ENCODE measurements at places on chromosomes 16 and 17.

DNA sequence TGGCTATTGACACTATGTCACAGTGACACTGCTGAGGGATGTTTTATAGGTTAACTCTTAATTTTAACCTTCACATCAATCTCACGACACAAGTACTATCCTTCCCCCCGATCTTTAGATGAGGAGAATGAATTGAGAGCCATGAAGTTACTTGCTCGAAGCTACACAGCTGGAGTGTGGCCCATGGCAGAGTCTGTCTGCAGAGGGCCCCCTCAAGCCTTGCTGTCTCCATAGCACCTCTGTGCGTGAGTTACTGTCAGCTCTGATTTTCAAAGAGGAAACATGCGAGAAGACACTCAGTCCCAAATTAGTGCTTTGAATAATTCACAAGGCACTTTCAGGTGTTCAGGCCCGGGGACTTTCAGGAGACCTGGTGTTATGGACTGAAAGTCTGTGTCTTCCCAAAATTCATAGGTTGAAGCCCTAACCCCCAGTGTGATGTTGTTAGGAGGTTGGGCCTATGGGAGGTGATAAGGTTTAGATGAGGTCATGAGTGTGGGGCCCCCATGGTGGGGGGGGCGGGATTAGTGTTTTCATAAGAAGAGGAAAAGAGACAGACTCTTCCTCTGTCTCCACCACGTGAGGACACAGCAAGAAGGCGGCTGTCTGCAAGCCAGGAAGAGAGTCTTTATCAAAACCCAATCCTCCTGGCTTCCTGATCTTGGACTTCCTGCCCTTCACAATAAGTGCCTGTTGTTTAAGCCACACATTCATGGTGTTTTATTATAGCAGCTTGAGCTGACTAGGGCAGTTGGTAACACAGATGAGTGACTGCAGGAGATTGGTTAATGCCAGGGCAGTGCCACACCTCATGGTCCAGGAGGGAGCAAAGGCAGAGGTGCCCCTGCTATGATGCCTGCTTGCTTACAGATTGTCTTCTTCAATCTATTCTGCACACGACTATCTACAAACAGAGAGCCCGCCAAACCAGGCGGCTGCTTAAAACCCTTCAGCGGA is 281.8 kb downstream of the HAPSTR1 start:
- DNase-seq: no peak

DNA sequence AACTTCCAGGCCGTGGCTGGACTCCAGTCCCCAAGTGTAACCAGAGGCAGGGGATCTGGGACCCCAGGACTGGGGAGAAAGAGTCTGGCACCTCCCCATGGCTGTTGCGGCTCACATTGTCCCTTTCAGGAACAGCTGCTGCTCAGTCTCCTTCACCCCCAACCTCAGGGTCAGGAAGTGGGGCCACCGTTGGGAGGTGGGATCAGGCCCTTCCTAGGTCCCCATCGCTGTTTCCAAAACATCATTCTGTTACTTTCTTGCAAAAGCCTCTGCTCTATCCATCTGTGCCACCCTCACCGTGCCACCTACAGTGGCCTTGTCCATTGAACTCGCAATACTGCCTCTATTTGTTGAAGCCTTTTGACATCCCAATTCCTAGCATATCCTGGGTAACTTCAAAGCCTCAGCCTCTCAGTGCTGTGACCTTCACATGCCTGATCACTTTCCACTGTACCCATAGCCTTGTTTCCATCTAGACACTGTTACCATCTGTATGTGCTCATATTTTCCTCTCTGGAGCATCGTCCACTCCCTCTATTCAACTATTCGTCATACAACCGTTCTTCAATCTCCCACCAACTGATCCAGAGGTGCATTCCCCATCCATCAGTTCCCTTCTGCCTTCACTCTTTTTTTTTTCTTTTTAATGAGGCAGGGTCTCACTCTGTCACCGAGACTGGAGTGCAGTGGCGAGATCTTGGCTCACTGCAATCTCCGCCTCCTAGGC is 15.0 kb upstream of the SRCIN1 start:
- no peak for DNase-seq

GRCh38 chr17:77356690-77357201 is 216.0 kb downstream of the SEC14L1 start:
- no peak for DNase-seq

DNA sequence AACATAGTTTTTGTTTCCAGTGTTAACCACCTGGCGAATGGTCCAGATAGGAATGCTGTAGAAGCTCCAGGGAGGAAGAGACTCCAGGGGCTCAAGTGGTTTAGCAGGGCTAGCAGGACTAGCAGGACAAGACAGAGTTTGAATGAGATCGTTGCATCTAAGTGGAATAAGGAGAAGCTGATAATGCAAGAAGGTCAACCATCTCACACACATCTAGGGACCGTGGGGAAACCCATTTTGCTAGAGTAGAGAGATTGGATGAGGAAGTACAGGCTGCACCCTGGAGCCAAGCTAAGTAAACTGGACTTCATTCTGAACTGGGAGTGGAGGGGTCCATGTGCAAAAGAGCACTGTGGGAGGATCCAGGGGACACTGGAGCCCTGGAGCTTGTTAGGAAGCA is 86.1 kb upstream of the HSBP1 start:
- DNase-seq: no peak

DNA sequence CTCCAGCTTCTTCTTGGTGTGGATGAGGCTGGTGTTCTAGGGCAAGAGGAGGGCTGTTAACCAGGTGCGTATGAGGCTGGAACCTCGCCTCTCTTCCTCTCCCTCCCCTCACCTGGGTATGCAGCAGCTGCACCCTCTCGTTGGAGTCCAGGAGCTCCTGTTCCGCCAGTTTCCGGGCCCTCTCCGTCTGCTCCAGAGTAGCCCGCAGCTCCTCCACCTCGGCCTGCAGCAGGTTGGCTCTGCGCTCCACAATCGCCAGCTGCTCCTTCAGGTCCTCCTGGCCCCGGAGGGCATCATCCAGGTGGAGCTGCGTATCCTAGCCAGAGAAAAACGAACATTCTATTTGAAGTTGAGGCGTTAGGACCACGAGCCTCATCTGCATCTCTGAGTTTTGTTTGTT is 25.4 kb downstream of the MYH3 start:
- no peak for DNase-seq

DNA sequence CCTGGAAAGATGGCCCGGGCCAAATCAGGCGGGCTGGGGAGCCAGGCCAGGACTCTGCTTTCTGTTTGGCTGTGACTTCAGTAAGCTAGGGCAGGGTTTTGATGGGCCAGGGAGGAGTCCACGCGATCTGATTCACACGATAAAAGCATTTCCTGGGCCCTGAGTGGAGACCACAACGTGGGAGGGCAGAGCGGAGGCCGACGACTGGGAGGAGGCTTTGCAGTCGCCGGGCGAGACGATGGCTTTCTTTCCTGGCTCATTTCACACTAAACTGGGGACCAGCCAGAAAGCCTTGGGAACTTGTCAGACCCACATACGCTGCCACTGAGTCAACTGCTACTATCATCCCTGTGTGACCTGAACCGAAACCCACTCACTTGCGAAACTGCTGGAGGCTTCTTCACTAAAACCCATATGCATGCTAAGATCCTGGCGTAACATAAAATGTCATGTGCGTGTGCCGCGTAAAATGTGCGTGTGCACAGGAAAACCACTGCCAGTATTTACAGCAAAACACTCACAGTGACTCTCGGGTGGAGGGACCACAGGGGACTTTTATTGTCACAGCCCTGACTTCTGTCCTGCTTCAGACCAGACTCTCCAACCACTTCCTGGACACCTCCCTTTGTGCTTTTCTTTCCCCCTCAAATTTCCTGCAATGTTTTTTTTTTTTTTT is 14.2 kb upstream of the RHBDF2 start:
- peak; percentile 68 for DNase-seq

- no peak for DNase-seq
Measured at GRCh38 chr17:3884188-3884587, 8.7 kb downstream of the CAMKK1 start.

DNA sequence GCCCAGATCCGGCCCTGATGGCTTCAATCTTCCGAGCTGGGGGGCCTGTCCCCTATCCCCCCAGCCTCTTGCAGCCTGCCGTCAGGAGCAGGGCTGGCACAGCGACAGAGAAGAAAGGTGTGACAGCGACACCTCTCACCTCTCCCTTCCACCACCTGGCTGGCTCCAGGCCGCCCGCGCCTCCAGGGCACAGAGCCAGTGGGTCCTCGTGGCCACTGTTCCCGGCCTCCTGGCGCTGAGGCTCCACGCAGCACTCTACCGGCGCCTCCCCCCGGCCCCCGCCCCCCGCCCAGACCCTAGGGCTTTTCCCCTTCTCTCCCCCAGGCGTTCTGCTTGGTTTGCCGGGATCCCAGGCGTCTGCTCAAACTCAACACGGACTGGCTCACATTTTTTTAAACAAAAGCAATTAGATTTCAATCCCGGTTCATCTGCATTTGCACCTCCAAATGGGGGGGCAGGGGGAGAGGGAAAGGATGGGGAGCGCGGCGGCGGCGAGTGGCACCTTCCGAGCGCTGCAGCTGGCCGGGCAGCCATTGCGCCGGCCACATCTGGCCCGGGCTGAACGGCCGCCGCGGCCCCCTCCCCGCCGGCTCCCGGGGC is 12.8 kb upstream of the CBX8 start:
- DNase-seq: peak; percentile 70

- DNase-seq: no peak
Measured at GRCh38 chr17:12568358-12569251, 97.1 kb upstream of the MYOCD start.

DNA sequence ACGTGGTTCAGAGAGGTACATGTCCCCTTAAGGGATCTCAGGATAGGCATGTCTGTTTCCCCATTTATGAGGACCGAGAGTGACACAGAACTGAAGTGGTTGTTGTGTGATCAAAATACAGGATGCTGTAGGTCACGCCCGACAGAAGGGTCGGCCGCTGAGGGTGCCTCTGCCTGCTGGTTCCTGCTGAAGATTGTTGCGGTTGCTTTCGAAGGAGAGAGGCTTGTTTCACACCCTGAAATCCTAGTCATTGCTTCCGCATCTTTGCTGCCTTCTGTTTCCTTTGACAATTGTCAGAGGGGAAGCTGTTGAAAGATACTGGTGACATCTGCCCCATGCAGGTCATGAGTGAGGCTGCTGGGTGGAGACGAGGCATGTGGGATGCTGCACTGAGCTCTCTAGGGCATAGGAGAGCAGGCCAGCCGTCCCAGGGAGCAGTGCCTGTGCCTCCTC is 3.8 kb upstream of the NAT9 start:
- DNase-seq: no peak

DNA sequence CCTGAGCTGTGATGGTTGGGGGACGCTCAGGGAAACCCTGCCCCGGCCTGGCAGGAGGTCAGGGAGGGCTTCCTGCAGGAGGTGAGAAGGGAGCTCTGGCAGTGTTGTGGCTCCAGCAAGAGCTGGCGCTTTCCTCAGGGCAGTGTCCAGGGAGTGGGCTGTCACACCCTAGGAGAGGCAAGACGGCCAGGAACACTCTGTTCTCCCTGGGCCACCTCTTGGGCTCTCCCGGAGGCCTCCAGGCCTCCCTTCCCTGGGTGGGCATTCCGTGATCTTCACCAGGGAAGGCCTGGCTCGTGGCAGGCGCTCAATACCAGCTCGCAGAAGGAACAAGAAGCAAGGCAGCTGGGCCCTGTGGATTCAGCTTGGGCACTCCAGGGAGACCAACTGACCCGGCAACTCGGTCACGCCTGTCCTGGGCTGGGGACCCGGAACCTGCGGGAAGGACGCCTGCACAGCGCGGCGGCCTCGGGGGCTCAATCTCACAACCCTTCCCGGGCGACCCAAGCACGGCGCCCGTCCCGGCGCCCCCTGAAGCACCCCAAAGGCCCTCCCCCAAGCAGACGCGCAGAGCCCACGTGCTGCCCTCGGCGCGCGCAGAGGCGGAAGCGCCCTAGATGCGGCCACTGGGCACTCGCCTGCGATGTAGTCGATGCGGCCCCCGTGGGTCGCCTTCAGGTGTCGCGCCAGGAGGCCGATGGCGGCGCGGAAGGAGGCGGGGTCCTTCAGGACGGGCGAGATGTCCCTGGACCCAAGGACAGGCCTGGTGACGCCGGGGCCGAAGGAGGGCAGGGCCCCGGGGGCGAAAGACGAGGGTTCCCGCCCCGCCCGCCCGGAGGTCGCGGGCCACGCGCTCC is 588 bp downstream of the APRT start:
- DNase-seq: peak; percentile 79

GRCh38 chr16:68626557-68626956 is 18.6 kb upstream of the CDH3 start:
- no peak for DNase-seq

GRCh38 chr17:66037221-66037620 is 154.7 kb downstream of the CEP112 start:
- no peak for DNase-seq

DNA sequence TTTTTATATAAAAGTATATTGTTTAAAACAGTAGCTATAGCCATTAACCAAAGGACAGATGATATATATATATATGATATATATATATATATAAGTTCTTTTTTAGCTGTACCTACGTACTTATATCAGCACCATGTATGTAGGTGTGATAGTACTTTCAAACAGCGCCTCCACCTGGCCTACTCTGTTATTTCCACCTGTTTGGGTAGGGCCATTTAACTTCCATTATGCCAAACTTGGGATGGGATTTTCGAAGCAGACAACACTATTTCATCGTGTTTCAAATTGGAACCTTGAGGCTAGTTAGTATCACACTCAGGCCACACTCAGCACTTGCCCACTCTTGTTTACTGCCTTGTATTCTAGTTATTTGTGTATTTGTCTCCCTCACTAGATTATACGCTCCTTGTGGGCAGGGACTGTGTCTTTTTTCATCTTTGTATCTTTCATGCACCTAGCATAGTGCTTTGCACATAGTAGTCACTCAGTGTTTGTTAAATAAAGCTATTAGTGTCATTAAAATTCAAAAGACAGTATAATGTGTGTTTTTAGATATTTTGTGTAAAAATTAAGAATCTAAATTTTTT is 11.8 kb upstream of the CLTC start:
- DNase-seq: no peak

DNA sequence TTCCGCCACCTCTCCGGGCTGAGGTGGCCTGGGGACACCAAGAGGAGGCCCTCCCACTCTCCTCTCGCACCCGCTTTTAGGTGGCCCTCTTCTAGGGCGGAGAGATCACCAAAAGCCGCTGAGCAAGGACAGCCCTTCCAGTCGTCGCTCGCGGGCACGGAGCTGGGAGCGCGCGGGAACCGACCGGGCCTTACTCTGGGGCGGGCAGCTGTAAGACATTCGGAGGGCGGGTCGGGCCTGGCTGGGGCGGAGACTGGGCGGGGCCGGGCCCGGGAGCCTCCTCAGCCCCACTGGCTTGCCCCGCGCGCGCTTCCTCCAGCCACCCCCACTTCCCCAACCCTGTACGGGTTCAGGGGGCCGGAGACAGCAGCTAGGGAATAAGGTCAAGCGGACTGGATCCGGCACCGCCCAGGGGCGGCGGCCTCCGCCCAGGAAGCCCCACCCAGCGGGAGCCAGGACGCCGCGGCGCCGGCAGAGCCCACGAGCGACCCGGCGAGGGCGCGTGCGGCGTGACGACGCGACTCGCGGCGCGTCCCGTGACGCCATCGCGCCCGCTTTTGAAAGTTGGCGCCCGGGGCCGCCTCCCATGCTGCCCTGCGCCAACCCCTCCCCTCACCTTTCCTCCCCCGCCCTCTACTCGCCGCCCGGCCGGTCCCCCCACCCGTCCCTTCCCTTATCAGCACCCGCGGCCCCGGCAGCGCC is 351 bp upstream of the CTCF start:
- DNase-seq: peak; percentile 97

All from mucosa of descending colon (tissue), 3 donors.